Occipital lobe (tissue), 3 donors: ENCODE measurements at places on chromosomes 4 and X. TPM values are rescaled to one million over a fixed set of nuclear protein-coding genes. Genes with fewer than 3 reads are reported as not detected.

- DNase-seq = no peak
Observed at GRCh38 chr4:56182356-56182755, 204.9 kb downstream of the AASDH start.

The IQCM gene
- total RNA-seq = not detected

DNA sequence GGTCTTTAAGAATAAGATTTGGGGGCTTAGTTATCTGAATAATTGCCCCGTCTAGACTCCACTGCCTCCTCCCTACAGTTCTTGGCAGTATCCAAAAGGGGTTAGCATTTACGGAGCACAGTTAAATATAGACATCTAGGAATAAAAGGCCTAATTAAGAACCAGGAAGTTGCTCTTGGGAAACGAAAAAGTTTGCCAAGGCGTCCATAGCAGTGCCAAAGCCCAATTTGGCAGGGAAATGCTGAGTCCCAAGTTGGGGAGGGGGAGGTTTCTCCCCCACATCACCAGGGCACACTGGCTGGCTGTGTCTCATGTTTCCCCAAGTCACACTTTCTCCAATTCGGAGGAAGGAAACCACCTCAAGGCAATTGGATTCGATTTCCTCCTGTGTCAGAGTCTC is 338.7 kb downstream of the FBXW7 start:
- peak; percentile 15 for DNase-seq

- DNase-seq = no peak
Observed at GRCh38 chr4:54545663-54546424, 111.9 kb upstream of the KIT start.

The NKX6-1 gene
- total RNA-seq = not detected

DNA sequence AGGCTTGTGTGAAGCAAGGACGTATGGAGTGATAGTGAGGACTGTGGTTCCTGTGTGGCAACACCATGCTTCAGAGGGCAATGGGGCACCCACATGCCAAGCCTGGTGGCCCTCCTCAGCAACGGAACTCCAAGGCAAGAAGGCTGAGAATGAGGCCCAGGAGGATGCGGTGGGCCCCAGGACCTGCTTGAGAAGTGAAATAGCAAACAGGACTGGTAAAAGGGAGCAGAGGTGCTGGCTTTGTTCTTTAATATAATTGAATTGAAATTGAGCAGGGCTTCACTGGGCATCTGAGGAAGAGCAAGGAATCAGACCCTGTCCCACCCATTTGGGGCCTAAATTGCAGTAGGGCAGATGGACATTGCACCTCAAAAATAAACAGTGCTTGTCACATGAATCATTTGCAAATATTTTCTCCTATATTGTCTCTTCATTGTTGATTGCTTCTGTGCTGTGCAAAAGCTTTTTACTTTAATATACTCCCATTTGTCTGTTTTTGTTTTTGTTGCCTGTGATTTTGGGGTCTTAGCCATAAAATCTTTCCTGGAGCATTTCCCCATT is 2.3 kb downstream of the TMEM187 start:
- DNase-seq = no peak

The NAP1L3 gene
- 126 TPM for total RNA-seq

DNA sequence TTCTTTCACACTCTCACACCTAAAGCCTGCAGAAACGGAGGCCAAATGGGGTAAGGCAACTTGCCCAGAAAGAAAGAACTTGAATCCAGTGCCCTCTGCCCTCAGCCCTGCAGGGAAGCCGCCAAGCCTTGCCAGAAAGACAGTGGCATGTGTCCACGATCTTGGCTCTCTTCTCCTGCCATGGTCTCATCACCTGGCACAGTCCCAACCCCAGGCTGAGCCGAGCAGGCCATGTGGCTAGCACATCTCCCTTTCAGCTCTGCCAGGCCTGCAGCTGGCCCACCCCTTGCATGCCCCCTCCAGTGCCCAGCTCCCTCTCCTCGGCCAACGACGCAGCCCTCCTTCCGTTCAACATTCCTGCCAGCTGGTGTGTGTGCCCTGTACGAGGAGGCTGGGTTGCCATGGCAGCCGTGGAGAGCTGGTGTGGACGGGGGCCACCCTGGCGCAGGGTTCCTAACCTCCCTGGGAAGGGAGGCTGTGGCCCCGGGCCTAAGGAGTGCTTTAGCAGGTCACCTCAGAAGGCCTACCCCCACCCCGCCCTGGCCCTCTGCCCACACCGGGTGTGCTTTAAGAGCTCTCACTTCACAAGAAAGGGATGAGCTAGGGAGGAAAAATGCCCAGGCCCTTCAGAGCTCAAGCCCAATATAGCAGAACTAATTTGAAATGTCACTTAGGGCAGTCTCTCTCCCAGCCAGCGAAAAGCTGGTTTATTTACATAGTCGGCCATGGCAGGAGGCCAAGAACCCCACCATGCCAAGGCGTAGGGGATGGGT is 73.0 kb upstream of the PJA1 start:
- peak; percentile 56 for DNase-seq

DNA sequence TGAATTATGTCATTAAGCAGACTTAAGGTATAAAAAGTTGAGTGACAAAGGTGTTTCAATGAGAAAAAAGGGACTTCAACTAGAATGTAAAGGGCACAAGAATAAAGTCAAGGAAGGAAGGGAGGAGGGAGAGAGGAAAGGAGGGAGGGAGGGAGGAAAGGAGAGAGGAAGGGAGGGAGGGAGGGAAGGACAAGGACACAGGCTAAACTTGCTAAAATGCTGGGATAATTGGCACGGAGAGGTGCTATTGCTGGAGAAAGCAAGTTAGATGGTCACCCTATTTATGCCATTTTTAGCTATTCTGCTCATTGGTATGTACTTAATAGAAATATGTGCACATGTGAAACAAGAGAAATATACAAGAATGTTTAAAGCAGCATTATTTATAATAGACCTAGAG is 44.9 kb upstream of the SPP1 start:
- no peak for DNase-seq

DNA sequence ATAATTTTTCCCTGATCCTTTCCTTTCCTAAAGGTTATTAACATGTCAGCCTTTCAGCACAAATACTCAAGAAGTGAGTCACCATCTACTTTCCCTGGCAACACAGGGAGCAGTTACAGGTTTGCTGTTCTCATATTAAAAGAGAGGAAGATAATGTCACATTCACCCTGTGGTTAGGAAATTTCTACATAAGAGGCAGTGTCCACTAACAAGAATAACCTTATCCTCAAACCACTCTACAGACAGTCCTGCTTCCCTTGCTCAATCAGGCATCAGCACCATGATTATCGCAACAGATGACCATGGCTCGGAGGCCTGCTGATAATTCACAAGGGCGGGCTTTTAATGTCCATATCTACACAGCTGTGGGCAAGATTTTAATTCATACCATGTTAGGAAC is 30.9 kb downstream of the RNF150 start:
- DNase-seq = no peak

The RIPPLY1 gene
- total RNA-seq = not detected

The PPA2 gene
- total RNA-seq = 72.7 TPM

GRCh38 chr4:74431113-74431826 is 13.7 kb upstream of the AREG start:
- DNase-seq = no peak

DNA sequence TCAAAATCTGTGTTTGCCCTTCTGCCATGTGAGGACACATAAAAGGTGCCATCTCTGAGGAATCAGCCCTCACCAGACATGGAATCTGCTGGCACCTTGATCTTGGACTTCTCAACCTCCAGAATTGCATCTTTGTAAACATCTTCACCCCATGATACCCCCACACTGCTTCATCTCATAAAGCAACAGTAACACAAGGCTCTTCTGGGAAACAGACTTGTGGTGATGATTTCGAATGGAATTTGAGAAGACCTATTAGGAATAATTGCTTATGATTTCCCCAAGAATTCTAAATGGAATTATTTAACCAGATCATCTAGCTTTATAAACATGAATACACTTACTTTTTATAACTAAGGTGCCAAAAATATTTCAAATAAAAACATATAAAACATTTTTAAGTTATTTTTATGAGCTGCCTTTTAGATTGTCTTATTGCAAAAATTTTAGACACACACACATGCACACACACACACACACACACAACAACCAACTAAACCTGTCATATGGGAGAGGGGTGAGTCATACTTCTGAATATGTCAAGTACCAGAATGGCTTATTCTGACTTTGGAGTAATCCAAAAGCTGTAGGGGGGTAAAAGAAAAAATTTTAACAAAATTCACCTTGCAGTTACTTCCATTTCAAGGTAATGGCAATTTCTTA is 82.0 kb downstream of the USP46 start:
- no peak for DNase-seq

The PDZD11 gene
- total RNA-seq = 26.5 TPM

The KCND1 gene
- total RNA-seq = 1.1 TPM

- peak; percentile 70 for DNase-seq
Observed at GRCh38 chr4:182448281-182449151, 205.3 kb downstream of the TENM3 start.

DNA sequence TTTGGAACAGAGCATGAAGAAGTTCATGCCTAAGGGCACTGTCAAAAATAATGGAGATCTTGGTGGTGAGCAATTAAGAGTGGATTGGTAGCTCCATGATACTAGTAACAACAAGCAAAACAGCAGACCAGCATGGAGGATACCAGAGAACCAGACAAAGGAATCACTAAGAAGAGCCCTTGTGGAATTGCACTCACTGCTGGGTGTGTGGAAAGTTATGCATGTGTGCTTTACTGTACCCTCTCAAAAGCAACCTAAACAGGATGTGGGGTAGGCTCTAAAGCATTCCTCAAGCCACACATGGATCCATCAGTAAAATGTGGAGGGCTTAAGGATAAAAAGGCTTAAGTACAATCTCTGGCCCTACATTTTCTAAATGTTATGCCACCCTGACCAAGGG is 69.5 kb downstream of the AR start:
- DNase-seq = no peak

- no peak for DNase-seq
Observed at GRCh38 chrX:29172880-29173279, 585.6 kb downstream of the IL1RAPL1 start.

DNA sequence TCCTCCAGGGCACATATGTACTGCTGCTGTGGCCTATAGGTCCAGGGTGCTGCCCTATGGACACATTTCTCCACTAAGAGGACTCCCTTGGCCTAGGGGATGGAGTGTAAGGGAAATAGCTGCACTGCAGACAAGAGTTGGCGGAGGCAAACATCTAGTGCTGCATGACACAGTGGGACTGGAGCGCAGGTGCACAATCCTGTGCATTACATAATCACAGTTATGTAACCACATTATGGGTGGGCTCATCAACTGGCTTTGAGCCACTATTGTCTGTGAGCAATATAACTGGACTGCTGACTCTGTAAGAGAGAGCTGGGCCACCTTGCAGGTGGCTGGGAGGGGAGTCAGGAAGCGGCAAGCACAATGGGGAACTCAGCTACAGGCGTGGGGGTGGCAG is 3.2 kb upstream of the TIGD2 start:
- no peak for DNase-seq

- no peak for DNase-seq
Observed at GRCh38 chr4:98485816-98486345, 172.5 kb downstream of the TSPAN5 start.

DNA sequence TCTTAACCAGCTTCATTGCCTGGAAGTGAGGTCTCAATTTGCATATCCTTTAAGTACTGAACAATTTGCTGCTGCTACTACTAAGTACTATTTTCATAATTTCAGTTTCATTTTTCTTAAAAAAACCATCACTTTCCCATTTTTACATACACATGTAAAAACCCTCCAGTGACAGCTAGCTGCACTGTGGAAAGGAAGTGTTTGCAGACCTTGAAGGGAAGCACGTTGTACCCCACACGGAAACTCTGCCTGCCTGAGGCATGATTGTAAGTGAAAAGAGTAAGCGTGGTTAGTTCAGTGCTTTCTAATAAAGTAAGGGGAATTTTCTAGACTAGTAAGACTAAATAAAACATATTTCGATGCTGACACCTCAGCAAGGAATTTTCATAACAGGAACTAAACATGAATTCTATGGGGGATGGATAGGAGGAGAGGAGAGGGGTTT is 103.6 kb downstream of the RAPGEF2 start:
- DNase-seq = no peak

DNA sequence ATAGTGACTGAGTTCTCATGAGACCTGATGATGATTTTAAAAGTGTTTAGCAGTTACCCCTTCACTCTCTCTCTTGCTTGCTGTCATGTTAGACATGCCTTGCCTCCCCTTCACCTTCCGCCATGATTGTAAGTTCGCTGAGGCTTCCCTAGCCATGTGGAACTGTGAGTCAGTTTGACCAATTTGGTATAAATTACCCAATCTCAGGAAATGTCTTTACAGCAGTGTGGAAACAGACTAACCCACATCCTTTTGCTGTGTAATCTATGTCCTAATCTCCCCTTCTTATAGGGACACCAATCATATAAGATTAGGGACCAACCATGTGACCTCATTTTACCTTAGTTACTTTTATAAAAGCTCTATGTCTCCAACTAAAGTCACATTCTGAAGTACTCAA is 677.8 kb downstream of the ADGRL3 start:
- DNase-seq = no peak

GRCh38 chrX:15158736-15159406 is 111.0 kb downstream of the ASB9 start:
- DNase-seq = no peak
